ENCODE measurements at places on chromosomes 2 and 18. TPM values are rescaled to one million over a fixed set of nuclear protein-coding genes. Genes with fewer than 3 reads are reported as not detected.
A peak's percentile ranks its signal among the peaks of the same experiment; 100 is the strongest.

LBX2 gene
- 0.80 TPM for total RNA-seq

- DNase-seq = no peak
These were observed 202.1 kb upstream of the TNP1 start for GRCh38 chr2:217061916-217062505.

C18orf54 gene
- 3.2 TPM for total RNA-seq

DNA sequence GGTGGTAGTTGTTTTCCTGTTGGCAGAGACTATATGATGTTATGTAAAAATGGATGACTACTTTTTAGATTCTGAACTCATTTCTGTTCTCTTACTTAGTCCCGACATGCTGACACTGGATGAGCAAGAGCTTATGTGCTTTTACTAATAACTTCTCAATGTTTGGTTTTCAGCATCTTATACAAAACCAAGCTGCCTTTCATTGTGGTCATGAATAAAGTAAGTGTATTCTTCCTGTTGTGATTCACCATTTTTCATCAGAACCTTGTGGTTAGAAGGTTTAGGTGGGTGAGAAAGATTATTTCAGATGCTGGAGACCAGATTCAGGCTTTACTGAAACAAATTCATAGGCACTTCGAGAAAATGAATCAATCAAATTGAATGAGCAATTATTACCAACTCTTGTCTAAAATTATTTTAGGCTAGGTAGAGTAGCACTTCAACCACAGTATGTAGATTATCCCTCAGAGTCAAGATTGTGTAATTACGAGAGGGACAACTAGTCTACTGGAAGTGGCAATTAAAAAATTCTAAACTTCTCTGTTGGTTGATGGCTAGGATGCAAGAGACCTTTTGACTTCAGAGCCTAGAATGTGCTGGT lies 9.3 kb downstream of the GPN1 start:
- DNase-seq = no peak

DAW1 gene
- total RNA-seq = not detected

PXDN gene
- 46.2 TPM for total RNA-seq

- no peak for DNase-seq
These were observed 246.4 kb downstream of the ALPK2 start for GRCh38 chr18:58382446-58382845.

- DNase-seq = no peak
These were observed 126.0 kb downstream of the PIGN start for GRCh38 chr18:62060820-62061219.

DNAH6 gene
- 1.9 TPM for total RNA-seq

DNA sequence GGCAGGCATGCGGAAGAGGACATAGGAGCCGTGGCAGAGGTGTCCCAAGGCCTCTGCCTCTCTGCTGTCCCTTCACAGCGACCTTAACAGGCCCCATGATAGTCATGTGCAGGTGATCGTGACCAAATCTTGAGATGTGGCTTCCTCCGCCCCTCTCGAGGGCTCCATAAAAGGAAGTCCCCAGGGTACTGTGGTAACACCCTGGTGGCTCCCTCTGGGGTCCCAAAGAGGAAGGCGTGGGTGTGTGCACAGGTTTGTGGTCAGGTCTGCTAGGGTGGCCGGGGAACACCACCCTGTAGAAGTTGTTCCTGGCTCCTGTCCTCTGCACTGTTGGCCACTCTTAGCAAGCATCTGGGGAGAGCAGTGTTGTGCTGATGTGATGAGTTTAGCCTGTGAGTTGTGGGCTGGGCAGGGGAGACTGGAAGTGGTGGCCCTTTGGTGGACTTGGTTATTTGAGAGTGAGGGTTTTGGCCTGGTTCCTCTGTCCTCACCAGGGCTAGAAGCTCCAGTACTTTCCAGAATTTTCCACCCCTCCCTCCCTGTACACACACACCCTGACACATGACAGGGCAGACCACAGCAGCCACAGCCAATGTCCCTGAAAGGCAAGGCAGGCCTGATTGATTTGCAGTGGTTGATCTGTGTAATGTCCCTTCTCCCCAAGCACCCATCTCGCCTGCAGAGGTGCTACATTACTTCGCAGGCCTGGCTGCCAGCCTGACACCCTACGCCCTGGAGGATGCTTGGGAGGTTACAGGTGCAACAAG lies 68.9 kb upstream of the BOD1L2 start:
- DNase-seq = no peak

DNA sequence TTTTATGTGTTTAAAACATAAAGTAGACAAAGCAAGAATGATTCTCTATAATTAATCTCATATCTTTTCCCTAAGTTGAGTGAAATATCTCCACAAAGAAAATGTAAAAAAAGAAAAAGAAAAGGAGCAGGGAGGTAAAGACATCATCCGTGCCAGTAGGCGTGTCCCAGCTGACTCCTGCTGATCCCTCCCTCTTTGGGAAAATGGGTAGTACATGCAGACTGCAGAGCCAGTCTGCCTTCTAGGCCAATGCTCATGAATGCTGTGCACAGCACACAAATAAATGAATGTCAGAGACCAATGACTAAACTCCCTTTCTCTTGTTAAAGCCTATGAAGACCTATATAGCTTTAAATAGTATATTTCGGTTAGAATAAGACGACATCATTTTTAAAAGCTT lies 64.7 kb downstream of the RAPH1 start:
- peak; percentile 22 for DNase-seq

GRCh38 chr2:62787386-62787785 lies 81.9 kb downstream of the EHBP1 start:
- no peak for DNase-seq

HOXD3 gene
- total RNA-seq = 15.7 TPM

FAM228B gene
- 0.75 TPM for total RNA-seq

Data from transverse colon (tissue), 4 donors.